Effector memory CD4-positive, alpha-beta T cell (primary cell): ENCODE measurements at places on chromosomes 16 and 17.

DNA sequence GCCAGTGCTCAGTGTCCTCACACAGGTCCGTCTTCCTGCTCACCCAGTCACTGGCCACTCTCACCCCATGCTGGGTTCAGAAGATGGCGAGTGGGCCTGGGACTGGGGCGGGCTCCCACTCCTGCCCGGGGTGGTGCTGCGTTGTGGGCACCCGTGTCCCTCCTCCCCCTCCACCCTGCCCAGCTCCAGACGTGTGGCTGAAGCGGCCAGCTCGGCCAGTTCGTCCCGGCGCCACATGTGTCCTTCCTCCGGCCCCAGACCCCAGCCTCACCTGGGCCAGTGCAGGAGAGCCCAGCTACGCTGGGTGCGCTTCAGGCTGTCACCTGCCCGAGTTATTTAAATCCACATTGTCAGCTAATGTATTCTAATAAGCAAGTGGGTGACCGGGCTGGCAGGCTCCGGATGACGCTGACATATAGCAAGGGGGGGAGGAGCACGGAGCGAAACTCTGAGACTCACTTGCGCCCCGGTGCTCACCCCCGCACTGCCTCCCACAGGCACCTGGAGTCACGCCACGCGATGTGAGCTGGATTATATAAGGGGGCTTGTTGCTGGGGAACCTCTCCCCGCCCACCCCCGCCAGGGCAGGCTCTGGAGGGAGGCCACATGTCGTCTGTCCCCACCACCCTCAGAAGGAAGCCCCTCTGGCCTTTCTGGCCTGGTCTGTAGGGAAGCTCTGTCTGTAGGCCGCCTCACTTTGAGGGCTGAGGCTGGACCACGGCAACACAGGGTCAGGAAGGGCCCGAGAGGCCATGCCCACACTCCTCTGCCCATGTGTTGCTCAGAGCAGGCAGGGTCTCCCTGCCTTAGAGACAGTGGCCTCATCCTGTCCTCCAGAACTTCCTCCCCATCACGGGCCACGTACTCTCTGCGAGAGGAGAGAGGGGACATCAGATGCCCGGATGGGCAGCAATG is 7.1 kb upstream of the BAIAP2 start:
- DNase-seq = no peak

DNA sequence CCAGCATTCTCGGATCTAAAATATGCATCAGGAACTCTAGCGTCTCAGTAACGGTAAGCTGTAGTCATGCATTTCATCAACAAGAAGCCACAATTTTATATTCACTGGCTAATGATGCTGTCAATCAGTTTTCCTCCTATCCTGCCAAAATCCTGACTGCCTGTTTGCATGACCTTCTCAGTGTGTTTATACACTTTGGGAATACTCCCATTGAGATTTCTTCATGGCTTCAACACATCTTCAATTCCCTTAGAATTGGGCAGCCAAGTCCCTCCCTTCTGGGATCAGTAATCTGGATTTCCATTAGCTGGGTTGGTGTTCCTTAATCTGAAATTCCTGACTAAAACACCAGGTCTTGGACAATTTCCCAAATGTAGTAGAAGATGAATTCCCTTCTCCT is 348.9 kb upstream of the DYNLRB2 start:
- DNase-seq = no peak

- DNase-seq = no peak
Observed at GRCh38 chr17:13557077-13557476, 44.7 kb downstream of the HS3ST3A1 start.

- DNase-seq = no peak
Observed at GRCh38 chr17:77437747-77438146, 297.0 kb downstream of the SEC14L1 start.

GRCh38 chr17:17790637-17791464 is 45.9 kb downstream of the SREBF1 start:
- DNase-seq = no peak

- no peak for DNase-seq
Observed at GRCh38 chr17:11832401-11833137, 164.7 kb downstream of the ZNF18 start.

GRCh38 chr17:76191896-76192295 is 48.4 kb downstream of the RNF157 start:
- no peak for DNase-seq

DNA sequence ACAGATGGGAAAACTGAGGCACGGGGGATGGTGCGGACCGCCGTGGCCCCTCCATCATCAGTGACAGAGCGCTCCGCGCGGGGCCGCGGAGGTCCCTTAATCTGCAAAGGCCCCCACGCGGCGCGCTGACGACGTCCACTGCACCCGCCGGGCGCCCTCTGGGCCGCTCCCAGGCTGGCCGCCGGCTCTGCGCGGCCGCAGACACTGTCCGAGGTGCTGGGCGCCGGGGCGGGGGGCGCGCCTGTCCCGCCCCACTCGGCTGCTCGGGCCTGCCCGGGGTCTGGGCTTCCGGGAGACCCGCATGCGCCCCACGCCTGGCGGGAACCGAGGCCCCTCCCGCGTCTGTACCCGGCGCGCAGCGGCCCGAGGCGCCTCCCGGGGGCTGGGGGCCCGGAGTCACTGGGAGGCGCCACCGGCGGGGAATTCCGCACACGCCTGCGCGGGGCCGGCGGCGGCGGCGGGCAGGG is 550 bp upstream of the RNF213 start:
- peak; percentile 74 for DNase-seq

DNA sequence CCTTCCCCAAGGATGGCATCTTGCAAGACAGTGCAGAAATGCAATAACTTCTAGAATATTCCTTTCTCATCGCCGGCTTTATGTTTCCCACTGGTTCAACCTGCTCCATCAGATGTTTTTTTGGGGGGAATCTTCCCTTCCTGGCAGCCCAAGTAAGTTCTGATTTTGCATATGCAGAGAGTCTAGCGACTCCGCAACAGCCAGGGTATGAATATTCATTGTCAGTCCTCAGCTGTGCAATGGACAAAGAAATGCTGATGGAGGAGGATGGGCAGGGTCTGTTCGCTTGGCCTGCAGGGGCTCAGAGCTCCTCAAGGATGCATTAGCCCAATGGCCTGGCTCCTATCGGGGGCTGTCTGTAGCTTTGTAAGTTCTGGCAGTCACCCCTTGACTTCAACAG is 358.8 kb upstream of the CCL2 start:
- no peak for DNase-seq

- DNase-seq = no peak
Observed at GRCh38 chr17:57480438-57481196, 224.3 kb downstream of the MSI2 start.

GRCh38 chr16:80144191-80144590 is 396.6 kb upstream of the DYNLRB2 start:
- DNase-seq = no peak

DNA sequence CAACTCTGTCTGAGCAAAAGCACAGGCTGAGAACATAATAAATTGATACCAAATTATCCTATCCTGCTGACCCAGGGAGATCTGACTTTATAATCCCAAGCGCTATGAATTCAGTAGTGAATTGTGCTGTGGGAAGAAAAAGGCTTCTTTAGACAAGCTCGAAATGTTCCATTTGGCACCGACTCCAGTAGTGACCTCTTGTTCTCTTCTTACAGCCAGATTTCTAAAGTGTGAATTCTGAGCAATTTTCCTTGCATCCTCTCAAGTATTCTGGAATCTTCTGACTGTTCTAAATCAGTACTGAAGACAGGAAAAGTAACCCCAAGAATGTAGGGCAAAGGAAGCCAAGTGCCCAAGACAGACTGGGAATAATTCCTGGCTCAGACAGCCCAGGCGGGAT is 58.2 kb downstream of the CDYL2 start:
- DNase-seq = no peak

DNA sequence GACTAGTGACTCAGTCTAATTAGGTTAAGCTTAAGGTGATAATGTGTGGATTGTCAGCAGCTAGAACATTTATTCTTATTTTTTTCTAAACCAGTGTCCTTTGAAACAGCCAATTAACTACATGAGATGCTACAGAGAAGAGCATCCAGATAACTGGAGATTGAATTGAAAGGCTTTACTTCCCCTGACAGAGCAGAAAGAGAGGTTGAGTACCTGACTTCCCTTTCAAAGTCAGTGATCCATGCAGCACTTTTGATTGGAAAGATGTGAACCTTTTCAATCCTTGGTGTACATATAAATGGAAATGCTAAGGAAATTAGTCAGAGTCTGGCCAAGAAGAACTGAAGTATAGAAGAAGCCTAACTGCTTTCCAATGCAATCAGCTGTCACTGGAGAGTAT is 653.8 kb downstream of the CDH8 start:
- DNase-seq = no peak

- DNase-seq = peak; percentile 23
Observed at GRCh38 chr17:82400830-82401229, 17.3 kb upstream of the HEXD start.

DNA sequence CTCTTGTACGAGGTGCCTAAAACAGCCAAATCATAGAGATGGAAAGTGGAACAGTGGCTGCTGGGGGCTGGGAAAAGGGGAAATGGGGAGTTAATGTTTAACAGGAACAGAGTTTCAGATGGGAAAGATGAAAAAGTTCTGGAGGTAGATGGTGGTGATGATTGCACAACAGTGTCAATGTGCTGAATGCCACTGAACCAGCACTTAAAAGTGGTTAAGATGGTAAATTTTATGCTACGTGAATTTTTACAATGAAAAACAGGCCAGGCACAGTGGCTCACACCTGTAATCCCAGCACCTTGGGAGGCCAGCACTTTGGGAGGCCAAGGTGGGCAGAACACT is 130.4 kb downstream of the C16orf78 start:
- DNase-seq = no peak

DNA sequence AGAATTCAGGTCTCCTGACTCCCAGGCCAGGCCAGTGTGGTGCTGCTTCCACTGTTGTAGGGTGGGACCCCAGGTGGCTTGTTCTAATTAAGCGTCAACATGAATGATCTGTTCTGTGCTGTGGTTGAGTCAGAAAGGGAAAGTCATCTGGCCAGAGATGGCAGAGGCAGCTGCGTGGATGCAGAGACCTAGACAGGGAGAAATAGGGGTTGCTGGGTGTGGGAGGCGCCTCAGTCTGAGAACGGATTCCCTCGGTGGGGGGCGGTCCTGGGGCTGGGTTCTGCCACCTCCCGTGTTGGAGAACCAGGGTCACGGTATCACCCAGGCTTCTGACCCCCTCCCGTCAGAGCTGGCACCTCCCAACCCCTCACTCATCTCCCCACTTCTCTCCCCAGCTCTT is 5.6 kb downstream of the FBRS start:
- DNase-seq = no peak

GRCh38 chr17:7715936-7716886 is 1.3 kb upstream of the DNAH2 start:
- DNase-seq = no peak

DNA sequence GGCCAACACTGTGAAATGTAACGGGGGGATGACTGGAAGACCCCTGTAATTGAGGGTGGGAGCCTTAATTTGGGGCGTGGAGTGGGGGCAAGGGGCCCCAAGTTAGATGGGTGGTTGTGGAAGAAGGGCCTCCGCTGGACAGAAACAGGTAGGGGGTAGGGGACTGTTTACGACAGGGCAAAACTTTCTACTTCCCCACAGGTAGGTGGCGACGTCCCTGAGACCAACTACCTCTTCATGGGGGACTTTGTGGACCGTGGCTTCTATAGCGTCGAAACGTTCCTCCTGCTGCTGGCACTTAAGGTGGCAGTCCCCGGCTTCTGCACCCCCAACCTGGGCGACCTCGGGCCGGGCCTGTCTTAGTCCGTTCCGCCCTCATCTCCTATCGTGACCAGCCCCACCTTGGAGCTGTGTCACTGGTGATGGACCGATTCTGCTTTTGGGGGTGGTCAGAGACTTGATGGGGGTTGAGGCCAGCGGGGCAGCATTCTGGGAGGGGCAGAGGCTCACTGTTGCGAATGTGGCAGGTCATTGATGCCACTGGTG is 6.8 kb downstream of the PPP4C start:
- DNase-seq = no peak

DNA sequence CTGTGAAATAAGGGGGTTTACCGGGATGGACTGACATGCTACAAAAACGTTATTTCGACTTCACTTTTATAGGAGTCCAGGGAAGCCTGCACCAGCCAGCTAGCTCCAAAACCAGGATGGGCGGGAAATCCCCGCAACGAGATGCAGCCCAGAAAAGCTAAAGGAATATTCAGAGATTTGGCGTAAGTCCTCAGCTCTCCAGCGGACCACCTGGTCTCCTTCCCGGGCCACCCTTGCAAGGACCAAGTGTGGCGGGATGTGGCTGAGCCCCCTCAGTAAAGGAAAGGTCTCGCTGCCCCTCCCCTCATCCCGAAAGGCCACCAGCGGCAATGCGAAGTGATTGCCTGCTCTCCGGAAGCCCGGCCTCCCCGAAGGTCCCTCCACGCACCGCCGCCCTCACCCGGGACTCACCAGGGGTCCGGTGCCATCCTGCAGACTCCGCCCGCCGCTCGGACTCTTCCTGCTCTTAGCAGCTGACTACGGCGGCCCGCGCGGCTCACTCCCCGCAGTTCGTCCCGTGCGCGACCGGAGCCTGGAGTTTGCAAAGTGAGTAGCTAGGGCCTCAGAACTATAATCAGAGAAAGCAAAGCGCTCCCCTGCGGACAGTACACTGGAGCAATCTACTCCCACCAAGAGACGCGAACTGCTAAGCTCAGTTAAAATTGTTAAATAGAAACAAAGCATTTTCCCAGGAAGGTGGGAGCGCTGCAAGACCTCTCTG is at the start of gene STX8:
Gene STX8, minus strand, starts transcription at position 440 of the 721 bp plus-strand sequence. Its CDS starts 12 bp downstream, at position 428.
- peak; percentile 49 for DNase-seq

GRCh38 chr16:58170223-58170622 is 27.7 kb downstream of the CSNK2A2 start:
- DNase-seq = no peak

DNA sequence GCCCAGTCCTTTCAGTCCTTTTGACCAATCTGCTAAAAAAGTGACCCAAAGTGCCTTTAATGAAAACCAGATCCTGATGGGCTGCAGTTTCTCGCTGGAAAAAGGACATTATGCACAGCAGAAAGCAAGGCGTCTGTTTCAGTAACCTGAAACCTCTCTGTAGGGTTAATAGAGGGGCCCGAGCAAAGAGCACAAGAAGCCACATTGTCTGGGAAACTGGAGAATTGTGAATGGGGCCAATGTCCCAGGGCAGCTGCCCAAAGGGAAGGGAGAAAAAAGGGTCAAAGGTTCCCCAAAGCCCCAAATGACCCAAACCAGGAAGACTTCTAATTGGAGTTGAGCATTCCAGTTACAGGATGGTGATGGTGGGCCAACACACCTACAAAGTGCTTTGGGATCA is 3.0 kb downstream of the OTOA start:
- no peak for DNase-seq

GRCh38 chr17:10447026-10447931 is 22.1 kb downstream of the MYH4 start:
- no peak for DNase-seq

- no peak for DNase-seq
Observed at GRCh38 chr16:70383421-70383960, 36.8 kb downstream of the DDX19A start.

GRCh38 chr17:40399185-40399584 is 18.5 kb downstream of the TOP2A start:
- no peak for DNase-seq

- peak; percentile 13 for DNase-seq
Observed at GRCh38 chr17:45284176-45285140, 22.6 kb upstream of the SPATA32 start.

- no peak for DNase-seq
Observed at GRCh38 chr17:73582359-73582758, 61.9 kb downstream of the SDK2 start.
